Fibroblast of skin of back (primary cell): ENCODE measurements at places on chromosomes 5 and 9.

DNA sequence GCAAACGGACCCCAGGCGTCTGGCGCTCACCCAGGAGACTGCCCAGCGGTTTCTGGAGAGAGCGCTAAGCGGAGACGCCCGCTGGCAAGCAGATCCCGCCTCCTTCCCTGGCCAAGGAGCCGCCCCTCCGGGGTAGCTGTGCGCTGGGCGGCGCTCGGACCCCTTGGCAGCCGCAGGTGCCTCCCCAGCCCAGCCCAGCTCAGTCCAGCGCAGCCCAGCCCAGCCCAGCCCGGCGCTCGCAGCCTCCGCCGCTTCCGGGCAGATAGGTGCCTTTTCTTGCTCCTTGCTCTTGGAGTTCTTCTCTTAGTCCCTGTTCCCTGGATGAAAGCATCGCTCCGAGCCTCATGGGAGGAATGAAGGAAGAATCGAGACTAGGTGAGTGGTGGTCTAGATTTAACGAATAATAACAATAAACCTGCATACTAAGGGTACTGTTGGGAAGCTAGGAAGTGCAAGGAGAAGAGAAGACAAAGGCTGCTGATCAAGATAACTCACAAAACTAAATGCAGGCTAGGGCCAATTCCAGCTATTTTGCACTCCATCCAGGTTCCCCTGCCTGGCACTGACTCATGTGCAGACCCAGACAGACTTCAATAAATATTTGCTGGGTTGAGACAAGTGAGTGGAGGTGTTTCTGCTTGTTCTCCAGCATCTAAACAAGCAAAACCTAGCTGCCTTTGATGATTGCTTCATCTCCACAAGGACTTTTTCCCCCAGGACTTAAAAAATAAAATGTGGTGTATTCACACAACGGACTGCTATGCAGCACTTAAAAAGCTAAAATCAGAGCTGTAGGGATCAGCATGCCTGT lies at the start of gene STK32A:
TSS of gene STK32A (plus strand) at position 202 of the 811 bp plus-strand sequence. CDS start 4,609 bp downstream, outside the sequence.
- peak; percentile 4 for DNase-seq

DNA sequence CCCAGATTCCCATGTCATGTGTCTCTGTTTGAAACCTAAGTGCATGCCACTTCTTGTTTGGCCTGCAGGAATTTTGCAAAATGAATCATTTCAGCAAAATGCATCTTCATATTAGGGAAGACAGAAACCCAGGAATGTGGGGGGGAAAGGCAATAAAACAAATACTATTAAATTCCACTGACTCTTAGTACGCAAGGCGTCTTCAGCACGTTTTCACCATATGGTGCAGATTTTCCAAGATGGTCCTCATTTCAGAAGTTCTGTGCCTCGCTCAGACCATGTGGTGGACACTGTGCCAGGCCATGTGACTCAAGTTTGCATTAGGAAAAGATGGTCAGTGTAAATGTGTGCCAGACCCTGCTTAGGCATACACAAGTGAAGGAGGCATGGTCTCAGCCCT lies 184.0 kb downstream of the ACTL7B start:
- DNase-seq: peak; percentile 98

- no peak for DNase-seq
These were observed 145.7 kb downstream of the IRX1 start for GRCh38 chr5:3741374-3741770.

GRCh38 chr9:8168916-8169438 lies 369.4 kb upstream of the DMAC1 start:
- DNase-seq: no peak

DNA sequence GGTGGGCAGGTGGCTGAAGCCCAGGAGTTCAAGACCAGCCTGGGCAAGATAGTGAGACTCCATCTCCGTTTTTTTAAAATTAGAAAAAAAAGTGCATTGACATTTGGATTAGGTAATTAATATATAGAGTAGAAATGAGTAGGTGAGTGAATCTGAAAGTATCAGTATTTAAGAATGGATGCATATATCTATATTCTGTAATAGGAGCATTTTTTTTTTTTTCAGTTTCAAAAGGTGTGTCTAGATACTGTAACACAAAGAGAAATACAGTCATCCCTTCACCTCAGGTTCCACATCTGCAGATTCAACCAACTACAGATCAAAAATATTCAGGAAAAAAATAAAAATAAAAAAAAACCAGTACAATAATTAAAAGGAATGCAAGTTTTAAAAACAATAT lies 50.8 kb downstream of the RBM27 start:
- DNase-seq: no peak

GRCh38 chr5:95809414-95809960 lies 13.0 kb downstream of the GLRX start:
- DNase-seq: no peak

DNA sequence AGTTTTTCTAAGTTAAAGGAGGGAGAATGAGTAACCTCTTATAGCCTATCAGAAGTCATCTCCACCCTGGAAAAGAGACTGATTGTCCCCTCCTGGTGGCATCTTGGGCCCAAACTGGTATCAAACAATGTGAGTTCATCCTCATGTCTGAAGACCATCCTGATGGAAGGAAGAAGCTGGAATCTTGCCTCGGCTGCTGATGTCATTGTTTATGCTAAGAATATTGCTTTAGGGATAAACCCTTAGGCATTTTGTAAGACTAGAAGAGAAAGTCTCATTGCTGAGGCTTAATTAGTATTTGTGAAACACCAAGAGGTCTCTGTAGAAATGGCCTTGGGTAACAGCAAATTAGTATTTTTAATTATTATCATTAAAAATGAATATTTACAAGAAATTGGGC lies 65.7 kb upstream of the KCNN2 start:
- DNase-seq: peak; percentile 20

DNA sequence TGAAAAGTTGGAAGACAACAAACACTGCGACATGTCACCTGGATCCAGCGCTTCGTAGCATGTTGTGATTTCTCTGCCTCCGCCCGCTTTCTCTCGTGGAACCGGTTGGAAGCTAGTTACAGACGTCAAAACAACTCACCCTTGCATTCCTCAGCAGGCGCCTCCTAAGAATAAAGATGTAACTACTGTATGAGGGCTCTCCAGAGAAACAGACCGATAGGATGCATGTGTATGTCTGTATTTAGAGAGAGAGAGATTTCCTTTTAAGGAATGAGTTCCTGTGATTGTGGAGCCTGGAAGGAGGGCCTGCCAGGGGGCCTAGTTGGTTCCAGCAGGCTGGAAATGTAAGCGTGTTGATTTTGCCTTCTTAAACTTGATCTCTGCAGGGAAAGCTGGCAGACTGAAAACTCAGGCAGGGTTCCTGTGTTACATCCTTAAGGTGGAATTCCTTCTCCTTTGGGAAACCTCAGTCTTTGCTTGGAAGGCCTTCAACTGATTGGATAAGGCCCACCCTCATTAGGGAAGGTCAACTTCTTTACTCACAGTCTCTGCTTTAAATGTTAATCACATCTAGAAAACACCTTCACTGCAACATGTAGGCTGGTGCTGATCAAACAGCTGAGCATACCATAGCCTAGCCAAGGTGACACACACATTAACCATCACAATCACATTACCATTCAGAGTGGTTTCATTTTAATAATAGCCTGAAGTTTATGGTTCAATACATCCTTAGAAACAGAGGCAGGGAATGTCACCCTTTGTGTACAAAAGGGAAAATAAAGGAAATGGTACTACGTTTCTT lies 163.8 kb downstream of the SYK start:
- peak; percentile 67 for DNase-seq

DNA sequence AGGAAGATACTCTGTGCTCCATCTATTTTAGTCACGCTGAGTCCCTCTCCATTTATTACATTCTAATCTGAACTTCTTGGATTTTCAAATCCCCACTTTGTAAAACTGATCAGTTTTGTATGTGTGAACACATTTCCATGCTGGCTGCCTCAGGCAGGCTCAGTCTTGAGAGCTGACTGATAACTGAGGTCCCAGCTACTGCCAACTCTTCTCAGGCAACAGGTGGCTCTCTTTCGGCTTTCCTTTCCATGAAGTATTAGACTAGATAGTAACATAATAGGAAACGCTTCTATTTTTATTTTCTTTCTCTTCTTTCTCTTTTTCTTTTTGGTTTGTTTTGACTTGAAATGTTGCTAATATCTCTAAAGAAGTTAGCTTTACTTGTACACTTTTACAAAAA lies 138.4 kb downstream of the TARS1 start:
- no peak for DNase-seq
